ENCODE measurements at places on chromosomes 2 and 18. TPM values are rescaled to one million over a fixed set of nuclear protein-coding genes. Genes with fewer than 3 reads are reported as not detected.
A peak's percentile ranks its signal among the peaks of the same experiment; 100 is the strongest.

Gene BBS5
- total RNA-seq: 8.2 TPM

Gene POTEJ
- not detected for total RNA-seq

Gene RTN4
- 174 TPM for total RNA-seq

Gene RAMP1
- 253 TPM for total RNA-seq

GRCh38 chr2:136156411-136156810, 38.5 kb upstream of the CXCR4 start:
- DNase-seq: no peak

GRCh38 chr18:78268226-78268988, 711.2 kb upstream of the SALL3 start:
- no peak for DNase-seq

DNA sequence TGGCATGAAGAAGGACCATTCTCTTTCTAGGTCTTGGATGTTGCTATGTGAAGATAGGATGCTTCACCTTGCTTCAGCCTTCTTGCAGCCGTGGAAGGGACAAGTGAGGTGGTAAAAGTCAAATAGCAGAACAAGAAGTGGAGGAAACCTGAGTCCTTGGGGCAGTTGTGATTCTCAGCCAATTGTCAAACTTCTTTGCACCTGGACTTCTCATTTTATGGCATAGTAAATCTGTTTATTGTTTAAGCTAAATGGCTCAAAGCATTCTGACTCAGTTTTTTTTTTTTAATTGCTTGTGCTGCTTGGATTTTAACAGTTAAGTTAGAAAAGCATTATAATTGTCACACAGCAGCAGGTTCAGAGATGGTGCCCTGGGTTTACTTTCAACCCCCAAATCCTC, 33.0 kb upstream of the ST6GAL2 start:
- DNase-seq: no peak

- no peak for DNase-seq
These were observed 288.8 kb upstream of the SIX3 start for GRCh38 chr2:44652701-44653100.

- DNase-seq: peak; percentile 89
These were observed 188.1 kb downstream of the ZEB2 start for GRCh38 chr2:144331674-144332355.
